ENCODE measurements at places on chromosomes 6 and 20.

DNA sequence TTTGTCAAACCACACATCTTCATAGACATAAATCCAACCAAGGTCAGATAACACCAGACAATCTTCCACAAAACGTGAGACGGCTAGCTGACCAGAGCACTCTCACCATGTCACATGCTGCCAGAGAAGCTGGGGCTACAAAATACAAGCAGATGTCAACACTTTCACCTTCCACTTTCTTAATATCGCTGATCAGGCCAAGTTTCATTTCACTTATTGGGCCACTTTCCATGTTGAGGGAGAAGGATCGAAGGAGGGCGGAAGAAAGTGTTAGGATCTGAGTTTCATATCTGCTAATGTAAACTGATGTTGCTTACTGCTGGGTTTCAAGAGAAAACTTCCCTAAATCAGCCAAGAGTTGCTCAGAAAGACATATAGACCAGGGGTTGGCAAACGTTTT, 177.0 kb upstream of the PRDM1 start:
- no peak for DNase-seq

DNA sequence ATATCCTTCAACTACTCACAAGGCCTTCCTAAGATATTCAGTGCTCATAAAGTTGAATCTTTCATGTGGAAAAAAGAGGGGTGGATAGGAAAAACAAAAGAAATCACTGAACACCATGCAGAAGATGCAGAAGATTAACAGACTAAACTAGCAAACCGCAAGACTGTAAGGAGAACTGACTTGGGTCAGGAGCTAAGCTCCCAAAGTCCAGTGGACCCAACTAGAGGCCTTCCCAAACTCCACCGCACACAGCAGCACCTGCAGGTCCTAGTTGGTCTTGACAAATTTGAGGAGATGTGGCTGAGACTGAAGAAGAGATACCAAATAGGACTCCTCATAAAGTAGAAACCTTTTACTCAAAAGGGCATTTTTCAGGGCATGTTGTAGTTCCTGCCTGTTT, 3.3 kb downstream of the RIPK1 start:
- no peak for DNase-seq

- no peak for DNase-seq
Observed at GRCh38 chr6:106894978-106895702, 79.4 kb downstream of the CD24 start.

GRCh38 chr6:81857812-81858211, 105.3 kb upstream of the TENT5A start:
- no peak for DNase-seq

GRCh38 chr6:27230758-27231111, 16.8 kb upstream of the PRSS16 start:
- DNase-seq = no peak

DNA sequence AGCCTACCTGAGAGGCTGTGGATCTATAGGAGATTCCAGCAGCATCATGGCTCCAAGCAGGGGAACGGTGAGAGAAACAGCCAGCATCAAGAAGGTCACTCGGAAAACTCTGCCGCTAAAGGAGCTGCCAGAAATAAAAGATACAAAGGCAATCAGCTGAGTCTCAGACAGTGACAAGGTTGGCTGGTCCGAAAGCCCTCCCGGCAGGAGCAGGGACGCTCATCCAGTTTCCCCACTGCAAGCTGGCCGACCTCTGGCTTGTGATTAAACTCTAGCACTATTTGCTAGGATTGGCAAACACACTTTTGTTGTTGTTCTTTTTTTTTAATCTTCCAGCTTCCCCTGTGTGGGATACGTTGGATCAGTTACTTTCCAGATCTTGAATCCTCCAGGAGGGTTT, 8.7 kb downstream of the APMAP start:
- no peak for DNase-seq

GRCh38 chr6:1575210-1576041, 34.3 kb upstream of the FOXC1 start:
- DNase-seq = no peak

GRCh38 chr6:8539453-8539852, 104.1 kb upstream of the SLC35B3 start:
- DNase-seq = no peak

DNA sequence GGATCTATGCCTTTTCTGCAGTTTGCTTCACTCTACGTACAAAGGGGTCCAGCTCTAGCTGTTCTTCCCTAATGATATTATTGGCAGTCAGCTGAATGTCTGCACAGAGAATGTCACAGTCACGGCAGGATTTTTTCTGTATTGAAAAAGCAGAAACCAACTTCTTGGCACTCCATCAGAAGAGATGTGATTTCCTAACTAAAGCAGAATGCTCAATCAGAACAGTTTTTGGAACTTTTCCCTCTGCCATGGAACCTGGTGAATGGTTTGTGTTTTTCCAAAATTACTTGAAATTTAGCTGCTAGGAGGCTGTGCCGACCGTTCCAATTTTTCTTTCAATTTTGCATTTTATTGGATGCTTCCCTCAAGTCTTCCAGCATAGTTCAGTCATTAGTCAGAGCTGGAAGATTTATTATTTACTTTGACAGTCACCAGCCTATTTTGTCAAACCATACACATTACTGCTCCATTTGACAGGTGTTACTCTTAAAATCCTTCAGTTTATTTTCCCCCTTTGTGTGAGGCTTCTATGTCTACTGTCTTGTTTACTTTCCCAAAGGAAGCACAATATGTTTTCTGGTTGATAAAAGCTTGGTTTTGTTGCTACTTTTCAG, 259.6 kb upstream of the EPHA7 start:
- DNase-seq = no peak

DNA sequence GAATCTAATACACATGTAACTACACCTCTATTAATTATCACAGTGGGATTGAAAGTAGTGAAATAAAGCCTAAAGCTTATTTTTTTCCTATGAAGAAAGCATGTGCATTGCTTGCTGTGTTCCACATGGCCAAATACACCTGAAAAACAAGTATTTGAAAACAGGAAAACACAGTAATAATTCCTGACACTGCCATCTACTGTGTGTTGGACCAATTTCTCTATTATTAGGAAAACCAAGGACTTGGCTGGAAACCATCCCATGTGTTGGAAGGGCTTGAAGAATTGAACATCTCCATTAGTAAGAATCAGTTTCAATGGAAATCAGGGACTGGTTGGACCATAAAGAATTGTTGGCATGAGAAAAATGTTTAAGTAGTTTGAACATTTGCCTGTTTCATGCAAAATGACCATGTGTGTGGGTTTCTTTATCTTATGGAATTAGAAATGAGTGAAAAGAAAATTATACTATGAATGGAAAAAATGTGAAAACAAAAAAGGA, 124.1 kb downstream of the PHF3 start:
- DNase-seq = no peak

DNA sequence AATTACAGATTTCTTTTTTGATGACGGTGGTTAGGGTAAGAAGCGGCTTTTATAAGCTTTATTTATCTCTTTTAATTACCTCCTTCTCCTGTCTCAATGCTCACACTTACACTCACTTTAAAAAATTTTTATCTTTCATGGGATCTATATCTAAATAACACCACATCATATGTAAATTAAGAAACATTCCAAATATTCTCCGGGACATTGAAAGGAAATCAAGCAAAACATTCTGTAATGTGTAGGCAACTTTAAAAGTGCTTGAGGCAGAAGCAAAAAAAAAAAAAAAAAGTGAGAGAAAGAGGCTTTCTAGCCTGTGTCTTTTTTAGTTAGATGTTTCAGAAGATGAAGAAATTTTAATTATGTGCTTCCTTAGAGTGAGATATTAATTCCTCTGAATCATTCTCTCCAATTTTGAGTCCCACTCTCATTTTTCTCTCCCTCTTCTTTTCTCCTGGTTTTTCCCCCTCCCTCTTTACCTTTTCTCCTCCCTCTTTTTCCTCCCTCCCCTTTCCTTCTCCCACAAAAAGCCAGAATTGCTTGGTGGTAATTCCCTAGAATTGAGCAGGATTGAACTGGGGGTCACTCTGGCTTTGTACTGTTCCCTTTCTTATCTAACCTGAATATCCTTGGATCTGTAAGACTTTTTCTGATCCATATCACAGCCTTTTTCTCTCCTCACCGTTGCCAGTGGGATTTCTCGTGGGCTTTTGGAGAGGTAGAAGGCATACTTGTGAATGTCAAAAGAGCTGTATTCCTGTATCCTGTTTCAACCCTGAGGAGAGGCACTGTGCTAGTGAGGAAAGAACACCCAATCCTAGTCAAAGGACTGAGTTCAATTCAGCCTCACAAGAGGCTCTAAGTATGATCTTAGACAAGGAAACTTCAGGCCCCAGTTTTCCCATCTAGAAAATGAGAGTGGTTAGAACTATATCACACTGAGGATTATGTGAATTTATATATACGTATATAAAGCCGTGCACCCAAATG, 30.4 kb downstream of the KCNQ5 start:
- no peak for DNase-seq

DNA sequence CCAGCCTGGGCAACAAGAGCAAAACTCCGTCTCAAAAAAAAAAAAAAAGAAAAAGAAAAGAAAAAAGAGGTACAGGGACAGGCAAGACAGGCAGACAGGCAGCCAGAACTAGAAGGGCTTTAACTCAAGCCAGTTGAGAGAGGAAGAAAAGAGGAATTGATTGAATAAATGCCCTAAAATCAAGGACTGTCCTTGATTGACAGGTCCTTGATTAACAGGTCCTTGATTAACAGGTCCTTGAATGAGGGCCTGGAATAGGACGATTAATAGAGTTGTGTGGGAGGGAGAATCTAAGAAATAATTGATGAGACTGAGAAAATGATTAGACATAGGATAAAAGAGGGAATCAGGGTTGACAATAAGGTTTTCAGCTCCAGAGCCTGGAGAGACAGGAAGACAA, 36.1 kb downstream of the ZC2HC1B start:
- DNase-seq = no peak

GRCh38 chr6:106160189-106160588, 74.1 kb downstream of the PRDM1 start:
- DNase-seq = no peak

DNA sequence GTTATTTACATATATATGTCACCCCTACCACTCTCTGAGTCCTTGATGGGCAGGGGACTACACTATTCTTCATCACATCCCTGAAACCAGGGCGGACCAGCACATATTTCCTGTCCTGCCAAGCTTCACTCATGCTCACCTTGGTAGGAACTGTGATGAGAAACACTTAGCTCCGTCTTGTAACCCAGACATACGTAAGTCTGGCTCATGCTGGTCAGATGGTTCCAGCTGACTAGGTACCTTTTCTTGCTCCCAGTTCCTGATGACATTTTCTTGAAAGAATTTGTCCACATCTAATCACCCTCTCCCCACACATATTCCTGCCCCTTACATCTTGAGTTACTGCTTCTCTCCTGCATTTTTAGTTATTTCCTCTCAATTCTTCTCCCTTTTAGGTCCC, 122.2 kb upstream of the MYLIP start:
- DNase-seq = no peak

- DNase-seq = no peak
Observed at GRCh38 chr6:129281168-129281796, 398.3 kb downstream of the LAMA2 start.

GRCh38 chr20:12072221-12072953, 154.7 kb downstream of the BTBD3 start:
- no peak for DNase-seq

DNA sequence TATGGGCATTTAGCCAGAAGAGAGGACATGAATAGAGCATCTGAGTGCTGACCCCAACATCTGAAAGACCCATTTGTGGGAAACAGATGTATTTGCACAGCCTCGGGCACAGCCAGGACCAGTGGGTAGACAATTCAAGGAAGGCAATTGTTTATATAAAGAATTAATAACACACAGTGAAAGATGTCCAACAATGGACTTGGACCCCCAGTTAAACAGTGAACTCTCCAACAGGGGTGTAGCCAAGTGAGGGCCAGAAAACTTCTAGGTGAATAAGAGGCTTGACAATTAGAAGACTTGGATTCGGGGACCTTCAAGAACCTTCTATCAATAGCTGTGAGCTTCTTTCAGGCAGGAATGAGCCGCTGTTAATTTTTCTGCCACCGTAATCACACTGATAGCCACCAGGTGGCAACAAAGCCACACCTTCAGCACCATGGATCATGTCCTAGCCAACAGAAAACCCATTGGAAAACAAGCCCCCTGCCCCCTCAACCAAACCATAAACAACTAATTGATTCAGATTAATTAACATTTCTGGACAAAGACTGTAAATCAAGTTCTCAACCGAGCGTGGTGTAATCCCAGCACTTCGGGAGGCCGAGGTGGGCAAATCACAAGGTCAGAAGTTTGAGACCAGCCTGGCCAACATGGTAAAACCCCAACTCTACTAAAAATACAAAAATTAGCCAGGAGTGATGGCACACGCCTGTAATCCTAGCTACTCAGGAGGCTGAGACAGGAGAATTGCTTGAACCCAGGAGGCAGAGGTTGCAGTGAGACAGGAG, 8.8 kb upstream of the SRSF6 start:
- DNase-seq = no peak

- DNase-seq = no peak
Observed at GRCh38 chr20:33282991-33283555, at the start of gene BPIFB1. Gene BPIFB1 (plus strand): TSS chr20:33283214. CDS start chr20:33286074, 2,860 bp downstream.

- no peak for DNase-seq
Observed at GRCh38 chr20:19969507-19970255, 47.5 kb upstream of the NAA20 start.

- DNase-seq = no peak
Observed at GRCh38 chr20:11564491-11564890, 353.2 kb upstream of the BTBD3 start.

- no peak for DNase-seq
Observed at GRCh38 chr20:22946596-22946995, 88.5 kb upstream of the SSTR4 start.

DNA sequence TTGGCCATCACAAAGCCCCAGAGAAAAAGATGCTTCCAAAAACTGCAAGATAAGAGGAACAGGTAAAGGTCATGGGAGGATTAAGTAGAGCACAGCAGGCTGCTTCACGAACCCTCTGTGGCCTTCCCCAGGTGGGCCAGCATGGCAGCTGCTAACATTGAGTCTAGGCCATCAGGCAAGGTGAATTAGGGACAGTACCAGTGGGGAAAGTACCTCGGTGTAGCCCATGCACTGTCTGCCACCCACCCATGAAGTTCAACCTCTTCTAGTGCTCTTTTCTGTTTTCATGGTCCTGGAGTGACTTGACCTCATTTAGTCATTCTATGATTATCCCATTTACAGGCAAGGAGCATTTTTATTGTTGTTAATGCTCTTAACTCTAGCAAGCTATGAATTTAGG, 108.6 kb upstream of the DUSP22 start:
- DNase-seq = no peak

- DNase-seq = no peak
Observed at GRCh38 chr6:152750694-152751093, at the start of gene VIP. Gene VIP (plus strand): TSS chr6:152750797. CDS start chr6:152752178, 1,381 bp downstream.

- DNase-seq = no peak
Observed at GRCh38 chr6:168032005-168032760, 34.7 kb downstream of the KIF25 start.
